ENCODE measurements at places on chromosomes 4 and X.

DNA sequence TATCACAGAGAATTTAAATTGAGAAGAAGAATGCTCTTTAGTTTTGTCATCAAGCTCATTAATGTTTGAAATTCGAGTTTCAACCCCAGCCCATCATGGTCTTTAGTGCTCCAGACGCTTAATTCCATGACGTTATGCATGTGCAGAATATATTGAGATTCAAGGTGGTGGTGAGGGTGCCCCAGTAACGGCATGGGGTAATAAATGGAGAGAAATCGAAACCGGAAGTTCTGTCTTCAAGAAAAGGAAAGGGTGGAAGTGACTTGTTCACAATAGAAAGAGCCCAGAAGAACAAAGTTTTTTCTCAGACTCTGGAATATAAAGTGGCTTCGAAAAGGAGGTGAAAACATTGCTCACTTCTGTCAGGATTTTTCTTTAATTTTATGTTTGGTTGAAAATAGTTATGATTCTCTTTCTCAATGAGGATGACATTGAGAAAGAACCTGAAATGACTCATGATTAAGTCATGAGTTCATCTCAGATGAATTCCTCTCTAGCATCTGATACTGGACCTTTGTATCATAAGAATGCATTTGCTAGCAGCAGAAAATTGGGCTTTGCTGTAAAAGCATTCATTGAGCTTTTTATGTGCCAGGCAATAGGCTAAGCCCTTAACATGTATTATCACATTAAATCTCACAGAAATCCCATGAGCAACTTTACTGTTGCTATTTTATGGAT is 779 bp upstream of the DDX60L start:
- DNase-seq, result peak; percentile 78

GRCh38 chr4:84614891-84615290 is 32.0 kb downstream of the CDS1 start:
- DNase-seq, result no peak

DNA sequence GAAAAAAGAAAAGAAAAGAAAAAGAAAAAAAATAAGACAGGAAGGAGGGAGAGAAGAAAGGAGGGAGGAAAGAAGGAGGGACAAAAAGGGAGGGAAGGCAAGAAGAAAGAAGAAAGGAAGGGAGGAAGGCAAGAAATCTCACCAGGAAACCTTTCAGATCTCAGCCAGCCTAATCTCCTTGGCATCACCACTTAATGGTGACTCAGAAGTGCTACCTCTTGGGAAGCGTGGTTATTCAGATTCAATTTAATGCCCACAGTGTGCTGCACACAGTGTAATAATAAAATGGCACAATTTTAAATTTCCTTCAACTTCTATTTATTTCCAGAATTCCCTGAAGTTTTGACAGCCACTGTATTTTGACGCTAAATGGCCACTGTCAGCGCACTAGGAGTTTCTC is 50.3 kb downstream of the DKK2 start:
- no peak for DNase-seq

- DNase-seq, result no peak
Observed at GRCh38 chrX:38165023-38165422, 55.6 kb downstream of the SRPX start.

GRCh38 chr4:77175201-77175611 is 18.2 kb downstream of the CCNG2 start:
- DNase-seq, result no peak

DNA sequence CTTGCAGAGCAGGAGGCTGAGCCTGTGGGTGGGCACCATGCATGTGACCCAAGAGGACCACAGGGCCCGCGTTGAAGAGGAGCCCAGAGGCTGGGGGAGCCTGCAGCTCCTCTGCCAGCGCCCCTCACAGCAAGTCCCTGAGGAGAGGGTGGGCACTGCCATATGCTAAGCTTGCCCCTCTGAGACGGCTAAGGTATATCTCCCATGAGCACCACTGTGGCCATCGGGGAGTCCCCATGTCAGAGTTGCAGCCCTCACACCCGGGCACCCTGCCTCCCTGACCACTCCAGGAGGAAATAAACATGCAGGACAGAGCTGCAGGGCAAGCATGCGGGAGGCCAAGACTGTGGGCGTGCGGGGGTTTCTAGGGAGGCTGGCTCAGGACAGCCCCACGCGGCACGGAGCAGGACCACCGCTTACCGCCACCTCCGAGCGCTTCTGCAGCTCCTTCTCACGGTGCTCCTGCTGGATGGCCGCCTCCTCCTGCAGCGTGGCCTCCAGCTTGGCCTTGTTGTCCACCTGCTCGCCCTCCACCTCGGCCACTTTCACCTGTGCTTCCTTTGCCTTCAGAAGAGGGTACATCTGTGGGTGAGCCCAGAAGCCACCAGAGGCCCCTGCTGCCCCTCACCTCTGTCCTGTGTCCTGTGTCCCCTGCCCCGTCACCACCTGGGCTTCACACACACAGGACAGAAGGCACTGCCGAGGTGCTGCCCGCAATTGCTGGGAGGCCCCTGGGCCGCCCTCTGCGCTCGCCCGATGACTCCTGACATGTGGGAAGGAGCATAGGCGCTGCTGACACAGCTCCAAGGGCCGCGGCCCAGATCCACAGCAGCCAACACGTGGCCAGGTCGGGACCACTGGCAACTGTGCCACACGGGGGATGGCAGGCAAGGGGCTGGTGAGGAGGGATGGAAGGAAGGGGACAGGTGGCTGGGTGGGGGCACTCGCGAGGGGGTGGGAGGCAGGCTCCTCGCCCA is 29.8 kb downstream of the FGFR3 start:
- no peak for DNase-seq

DNA sequence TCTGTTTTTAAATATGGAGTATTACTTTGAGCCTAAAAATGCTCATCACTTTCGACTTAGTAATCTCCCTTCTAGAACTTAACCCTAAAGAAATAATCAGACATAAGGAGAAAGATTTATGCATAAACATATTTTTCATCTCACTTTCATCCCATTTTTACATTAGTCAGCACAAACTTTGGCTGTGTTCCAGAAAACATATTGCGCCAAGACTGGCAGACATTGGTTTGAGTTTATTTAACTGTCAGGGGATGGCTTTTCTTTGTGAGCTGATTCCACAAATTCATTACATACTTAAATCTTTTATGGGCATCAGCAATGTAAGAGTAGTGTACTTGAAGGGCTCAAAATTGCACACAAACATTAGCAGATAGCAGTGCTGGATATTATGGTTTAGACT is 23.7 kb downstream of the MAOA start:
- no peak for DNase-seq

- no peak for DNase-seq
Observed at GRCh38 chr4:88090898-88091297, 67.5 kb downstream of the ABCG2 start.

DNA sequence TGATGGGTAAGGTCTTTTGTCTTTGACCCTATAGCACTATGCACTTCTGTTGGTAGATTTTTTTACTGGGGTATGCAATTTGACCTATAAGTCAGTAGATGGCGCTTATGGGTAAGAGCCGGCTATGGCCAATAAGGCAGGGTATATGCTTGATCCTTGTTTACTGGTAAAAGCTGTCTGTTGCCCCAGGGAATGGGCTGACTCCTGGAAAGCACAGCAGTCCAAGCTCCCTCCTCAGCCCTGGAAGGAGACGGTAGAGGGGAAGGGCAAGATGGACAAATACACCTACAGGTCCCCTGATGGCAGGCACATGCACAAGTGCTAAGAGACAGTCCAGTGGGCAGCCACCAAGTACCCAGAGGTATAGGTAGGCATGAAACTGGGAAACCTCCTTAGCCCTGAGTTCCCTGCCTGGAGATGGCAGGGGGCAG is 63.7 kb downstream of the ADAMTS3 start:
- DNase-seq, result no peak

DNA sequence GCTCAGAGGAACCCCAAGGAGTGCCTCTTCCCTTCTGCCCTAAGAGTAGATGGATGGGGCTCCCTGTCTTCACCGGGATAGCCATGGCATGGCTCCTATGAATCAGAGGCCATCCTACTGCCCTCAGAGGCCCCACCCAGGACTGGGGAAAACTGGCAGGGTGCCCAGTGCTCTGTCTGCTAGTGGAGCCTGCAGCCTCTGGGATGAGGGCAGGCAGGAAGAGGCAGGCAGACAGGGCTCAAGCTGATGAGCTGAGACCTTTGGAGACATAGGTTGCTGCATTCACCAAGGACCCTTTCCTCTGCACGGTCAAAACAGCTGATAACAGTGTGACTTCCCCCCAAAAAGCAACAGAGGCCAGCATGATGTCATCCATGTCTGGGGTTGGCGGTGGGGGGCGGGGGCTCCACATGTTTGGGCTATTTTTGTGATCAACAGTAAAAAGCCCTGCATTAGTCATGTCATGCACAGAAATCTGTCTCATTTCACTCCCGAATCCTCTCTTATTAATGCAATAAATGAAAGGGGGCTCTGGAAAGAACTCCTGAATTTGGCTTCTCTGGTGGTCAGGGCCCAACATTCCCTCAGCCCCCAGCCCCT is 207.6 kb upstream of the MAMLD1 start:
- DNase-seq, result no peak

DNA sequence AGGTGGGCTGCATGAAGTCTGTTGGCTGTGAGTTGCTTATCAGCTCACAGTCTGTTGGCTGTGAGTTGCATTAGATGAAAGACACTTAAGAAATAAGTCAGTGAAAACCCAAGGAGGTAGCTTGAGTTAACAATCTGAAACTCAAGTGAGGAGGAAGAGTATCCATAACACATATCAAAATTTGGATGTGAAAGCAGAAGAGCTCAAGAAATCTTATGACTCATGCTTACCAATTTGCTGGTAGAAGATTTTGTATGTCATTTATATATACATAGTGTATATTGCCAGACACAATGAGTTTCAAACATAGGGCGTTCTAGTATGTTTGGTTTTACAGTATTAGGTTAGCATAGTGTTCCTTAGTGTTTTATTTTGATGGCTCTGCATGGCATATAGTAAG is 107.4 kb downstream of the DDIT4L start:
- DNase-seq, result no peak

DNA sequence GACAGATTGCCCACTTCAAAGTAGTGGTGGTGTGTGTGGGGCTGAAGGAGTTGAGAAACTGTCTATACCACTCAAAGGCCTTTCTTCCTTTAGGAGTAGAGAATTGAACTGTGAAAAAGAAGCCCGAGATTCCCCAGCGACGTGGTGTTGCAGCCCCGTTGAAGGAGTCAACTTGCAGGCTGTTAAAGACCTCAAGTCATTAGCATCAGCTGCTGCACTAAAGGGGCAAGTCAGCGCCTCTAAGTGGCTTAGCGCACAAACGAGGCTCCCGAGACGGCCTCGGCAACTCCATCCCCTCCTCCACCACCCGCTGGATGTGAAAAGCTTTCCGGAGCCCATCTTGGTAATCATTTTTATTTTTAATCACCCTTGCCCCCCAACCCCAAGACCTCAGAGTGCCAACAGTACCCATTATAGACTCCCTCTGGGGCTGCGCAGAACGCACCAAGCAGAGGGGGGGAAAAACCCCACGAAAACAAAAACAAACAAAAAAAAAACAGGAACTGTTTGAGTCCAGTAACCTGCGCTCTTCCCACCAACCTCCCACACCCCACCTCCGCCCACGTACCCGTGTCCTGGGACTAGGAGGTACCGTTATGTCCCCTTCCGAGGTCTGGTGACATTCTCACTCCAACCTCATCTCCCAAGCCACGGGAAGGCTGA is 913 bp upstream of the PRDM8 start:
- no peak for DNase-seq

DNA sequence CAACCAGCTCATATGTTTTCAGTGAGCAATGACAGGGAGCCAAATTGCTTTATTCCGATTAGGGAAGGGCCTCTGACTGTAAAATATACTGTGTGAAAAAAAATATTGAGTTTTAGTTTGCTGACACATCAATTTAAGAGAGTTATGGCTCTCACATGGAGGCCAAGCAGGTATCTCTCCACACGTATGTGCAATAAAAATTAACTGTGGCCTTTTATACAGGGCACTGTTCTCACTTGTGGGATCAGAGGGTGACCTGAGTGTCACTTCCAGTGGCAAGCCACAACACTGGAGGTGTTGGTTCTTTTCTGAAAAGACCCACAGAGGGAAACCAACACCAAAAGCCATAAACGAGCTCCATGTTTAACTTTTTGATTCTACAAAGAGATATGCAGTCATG is 462.8 kb downstream of the MID1IP1 start:
- DNase-seq, result no peak

GRCh38 chr4:182188622-182189021 is 54.6 kb upstream of the TENM3 start:
- no peak for DNase-seq

DNA sequence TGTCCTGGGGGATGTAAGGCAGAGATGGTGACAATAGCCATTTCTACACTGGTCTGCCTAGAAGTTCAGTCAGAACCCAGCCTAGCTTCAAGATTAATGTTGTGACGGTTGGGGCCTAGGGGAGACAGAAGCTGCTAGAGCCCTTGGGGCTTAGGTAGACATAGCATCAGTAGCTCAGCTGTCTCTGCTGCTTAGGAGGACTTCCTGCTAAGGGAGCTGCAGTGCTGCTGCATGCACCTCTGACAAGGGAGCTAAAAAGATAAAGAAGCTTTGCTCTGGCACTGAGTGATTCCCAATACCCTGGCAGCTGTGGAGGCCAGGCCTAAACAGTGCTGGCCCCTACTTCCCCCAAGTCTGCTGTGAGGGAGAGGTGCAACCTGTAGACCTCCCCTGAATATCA is 116.0 kb downstream of the CT47B1 start:
- no peak for DNase-seq

- DNase-seq, result no peak
Observed at GRCh38 chrX:39156051-39156450, 354.8 kb downstream of the MID1IP1 start.

DNA sequence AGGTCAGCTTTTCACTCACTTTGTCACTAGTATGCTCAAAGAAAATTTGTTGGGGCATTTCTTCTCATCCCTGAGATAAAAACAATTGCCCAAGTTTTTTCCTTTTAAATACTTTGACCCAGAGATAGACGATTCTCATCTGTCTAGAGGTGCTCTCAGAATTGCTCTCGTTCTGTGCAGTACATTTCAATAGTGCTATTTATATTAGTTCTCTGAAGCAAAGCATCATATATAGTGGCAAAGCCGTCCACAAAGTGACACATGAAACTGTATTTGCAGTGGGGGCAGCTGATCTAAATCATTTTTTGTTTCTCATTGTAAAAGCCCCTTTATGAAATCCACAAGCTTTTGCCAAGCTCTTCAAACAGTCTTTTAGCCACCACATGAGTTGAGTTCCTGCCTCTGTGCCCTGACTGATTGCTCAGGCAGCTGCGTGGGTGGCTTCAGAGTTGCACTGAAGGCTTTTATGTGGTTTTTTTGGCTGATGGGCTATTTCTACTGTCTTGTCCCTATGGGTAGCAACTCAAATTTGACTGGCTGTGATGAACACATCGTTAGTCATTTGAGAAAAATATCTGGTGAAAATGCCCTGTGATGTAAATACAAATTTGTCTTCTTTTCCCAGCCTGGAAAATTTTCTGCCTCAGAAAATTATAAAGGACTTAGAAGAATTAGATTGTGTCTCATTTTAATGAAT is 119.1 kb upstream of the OTUD4 start:
- DNase-seq, result peak; percentile 25
